Suppressor macrophage treated with lipopolysaccharide for 4 hours (primary cell): ENCODE measurements at places on chromosomes 7 and 10.

- DNase-seq = no peak
These were observed 50.6 kb downstream of the PTPRN2 start for GRCh38 chr7:158536871-158537515.

DNA sequence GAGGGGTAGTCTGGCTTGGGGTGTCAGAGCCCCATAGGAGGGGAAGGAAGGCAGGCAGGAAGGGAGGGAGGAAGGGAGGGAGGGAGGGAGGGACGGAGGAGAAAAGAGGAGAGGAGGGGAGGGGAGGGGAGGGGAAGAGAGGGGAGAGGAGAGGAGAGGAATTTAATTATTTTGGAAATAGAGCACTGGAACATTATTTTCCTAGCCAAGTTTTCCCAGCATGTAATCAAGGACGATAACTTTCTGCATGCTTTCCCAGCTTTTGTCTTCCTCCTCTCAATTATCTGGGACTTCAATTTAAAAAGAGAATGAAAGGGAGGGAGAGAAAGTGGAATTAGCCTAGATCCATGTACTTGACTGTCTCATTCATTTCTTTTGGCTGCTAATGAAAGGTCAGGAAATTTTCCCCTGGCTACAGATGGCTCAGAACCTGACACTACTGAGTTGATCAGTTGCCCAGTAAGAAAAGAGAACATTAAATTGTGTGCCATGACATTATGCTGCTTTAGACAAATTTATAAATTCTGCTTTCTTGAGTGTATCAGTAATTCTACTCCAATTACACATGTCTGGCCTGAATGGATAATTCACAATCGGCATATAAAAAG lies 148.8 kb downstream of the LRRC4 start:
- no peak for DNase-seq

GRCh38 chr7:150685219-150686029 lies at the start of gene GIMAP2:
TSS of gene GIMAP2 (plus strand) at chr7:150685706. CDS start at chr7:150687060, 1,354 bp downstream.
- peak; percentile 82 for DNase-seq

- peak; percentile 90 for DNase-seq
These were observed 46.3 kb downstream of the MYOF start for GRCh38 chr10:93435621-93436397.

- no peak for DNase-seq
These were observed 89.5 kb downstream of the THSD7A start for GRCh38 chr7:11742496-11742895.

DNA sequence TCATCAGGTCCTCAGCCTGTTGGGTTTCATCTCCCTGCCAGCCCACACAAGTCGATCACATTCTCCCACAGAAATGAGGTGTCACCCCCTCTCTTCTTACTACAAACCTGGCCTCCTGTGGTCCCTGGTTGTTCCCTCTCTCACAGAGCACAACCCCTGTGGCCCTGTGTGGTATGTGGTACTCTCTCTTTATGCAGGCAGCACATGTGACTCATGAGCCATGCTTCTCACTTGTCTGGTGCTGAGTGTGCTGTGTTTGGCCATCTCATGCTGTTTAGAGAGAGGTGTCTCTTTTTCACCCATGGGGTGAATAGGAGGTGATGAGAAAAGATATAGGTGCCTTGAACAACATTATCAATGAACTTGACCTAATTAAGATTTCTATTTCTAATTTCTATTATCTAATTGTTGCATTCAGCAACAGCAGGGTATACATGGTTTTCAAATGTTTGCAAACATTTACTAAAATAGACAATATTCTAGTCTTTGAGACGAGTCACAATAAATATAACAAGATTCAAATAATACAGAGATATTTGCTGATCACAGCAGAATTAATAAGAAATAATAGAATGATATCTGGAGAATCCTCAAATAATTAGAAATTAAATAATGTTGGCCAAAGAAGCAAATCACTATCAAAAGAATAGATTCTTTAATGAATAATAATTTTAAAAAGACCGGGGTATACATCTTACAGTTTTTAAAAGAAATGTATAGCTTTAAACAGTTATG lies 633.8 kb upstream of the IGFBP3 start:
- DNase-seq = no peak

GRCh38 chr7:19709249-19709578 lies 377 bp upstream of the POLR1F start:
- no peak for DNase-seq

DNA sequence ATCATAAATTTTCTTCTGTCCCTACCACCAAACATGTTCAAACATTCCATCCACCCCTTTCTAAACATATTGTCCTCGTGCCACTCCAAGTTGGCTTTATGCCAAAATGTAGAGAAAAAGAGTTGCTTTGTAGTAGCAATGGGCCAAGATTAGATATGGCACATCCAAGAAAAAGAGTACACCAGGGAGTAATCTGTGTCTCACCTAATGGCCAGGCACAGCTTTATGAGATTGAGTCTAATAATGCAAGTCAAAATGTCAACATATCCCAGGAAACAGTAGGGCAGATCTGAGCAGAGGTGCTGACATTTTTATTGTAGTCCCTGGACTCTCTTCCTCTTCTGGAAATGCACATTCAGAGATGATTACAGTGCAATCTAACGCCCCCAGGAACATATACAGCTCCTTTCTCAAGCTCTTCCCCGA lies 5.7 kb upstream of the OR6V1 start:
- DNase-seq = peak; percentile 66

GRCh38 chr7:145123502-145123901 lies 287.6 kb upstream of the TPK1 start:
- DNase-seq = no peak

DNA sequence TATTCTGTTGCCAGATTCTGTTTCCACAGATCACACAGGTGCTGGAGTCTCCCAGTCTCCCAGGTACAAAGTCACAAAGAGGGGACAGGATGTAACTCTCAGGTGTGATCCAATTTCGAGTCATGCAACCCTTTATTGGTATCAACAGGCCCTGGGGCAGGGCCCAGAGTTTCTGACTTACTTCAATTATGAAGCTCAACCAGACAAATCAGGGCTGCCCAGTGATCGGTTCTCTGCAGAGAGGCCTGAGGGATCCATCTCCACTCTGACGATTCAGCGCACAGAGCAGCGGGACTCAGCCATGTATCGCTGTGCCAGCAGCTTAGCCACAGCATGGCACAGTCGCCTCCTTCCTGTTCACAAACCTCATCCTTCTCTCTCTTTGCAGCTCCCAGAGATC lies 237.5 kb upstream of the PRSS1 start:
- DNase-seq = no peak

GRCh38 chr10:43861966-43862751 lies 213.5 kb upstream of the ZNF32 start:
- no peak for DNase-seq
